ENCODE measurements at places on chromosomes 13 and 19.

GRCh38 chr13:98495627-98496478, 81.1 kb downstream of the STK24 start:
- no peak for DNase-seq

GRCh38 chr13:33612641-33613638, 205.0 kb upstream of the RFC3 start:
- DNase-seq, result no peak

DNA sequence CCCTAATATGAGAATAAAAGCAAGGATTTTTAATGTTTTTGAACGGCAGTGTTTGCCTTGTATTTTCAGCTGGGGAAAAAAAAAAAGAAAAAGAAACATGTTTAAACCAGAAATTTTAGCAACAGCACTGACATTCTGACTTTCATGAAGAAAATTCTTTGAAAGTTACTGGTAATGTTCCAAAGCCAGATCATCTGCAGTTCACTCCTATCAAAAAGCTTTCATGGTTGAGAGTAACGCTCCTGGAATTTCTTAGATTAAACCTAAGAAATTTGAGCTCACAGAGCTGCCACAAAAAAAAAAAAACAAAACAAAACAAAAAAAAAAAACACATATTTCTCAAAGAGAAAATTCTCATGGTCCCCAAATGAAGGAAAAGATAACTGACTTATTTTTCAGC, 1106.7 kb downstream of the EFNB2 start:
- no peak for DNase-seq

DNA sequence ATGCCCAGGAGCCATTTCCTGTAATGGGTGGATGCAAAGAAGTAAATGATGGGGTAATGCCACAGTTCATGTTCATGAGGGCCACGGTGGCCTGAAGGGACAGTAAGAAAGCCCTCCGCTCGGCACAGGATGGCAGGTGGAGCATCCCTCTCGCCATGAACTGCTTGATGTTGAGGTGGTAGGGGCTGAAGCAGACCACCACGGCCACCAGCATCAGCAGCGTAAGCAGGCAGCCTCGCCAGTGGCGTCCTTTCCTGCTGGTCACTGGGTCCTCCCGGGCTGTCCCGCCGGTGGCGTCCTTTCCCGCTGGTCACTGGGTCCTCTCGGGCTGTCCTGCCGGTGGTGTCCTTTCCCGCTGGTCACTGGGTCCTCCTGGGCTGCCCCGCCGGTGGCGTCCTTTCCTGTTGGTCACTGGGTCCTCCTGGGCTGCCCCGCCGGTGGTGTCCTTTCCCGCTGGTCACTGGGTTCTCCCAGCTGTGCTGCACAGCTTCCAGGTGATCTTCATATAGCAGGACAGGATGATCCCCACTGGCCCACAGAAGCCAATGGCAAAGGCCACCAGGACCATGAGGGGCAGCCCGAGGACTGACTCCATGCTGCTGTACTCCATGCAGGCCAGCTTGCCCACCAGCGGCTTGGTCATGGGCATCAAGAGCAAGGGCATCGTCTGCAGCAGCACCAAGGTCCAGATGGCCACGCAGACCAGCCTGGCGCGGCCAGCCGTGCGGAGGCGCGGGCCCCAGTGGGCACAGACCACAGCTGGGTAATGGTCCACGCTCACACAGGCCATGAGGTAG, 93.2 kb upstream of the TM9SF2 start:
- peak; percentile 67 for DNase-seq

DNA sequence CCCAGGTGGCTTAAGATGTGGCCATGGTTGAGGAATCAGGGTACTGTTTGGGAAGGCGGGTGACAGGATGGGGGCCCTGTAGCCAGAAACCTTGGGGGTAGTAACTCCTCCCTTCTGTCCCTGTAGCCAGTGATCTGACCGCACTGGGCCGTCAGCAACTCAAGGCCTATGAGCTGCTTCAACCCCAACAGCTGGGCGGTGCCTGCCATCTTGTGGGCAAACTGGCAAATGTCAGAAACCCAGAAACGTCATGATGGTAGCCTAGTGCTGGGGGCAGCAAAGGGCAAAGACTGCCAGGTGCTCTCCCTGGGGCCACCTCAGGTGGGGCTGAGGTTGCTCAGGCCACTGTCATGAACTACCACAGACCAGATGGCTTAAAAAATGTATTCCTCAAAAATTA, 3.5 kb downstream of the COPE start:
- DNase-seq, result no peak

DNA sequence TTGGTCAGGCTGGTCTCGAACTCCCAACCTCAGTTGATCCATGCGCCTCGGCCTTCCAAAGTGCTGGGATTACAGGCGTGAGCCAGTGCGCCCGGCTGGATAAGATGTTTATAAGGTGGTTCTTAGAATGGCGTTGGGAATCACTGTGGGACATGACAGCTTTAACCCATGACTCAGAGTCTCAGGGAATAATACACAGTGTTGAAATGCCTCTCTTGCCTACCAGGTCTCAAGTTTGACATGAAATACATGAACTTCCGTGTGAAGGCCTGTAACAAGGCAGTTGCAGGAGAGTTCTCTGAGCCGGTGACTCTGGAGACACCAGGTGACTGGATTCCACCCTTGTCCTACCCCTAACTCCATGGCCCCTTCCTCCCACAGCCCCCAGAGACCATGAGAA, 12.6 kb downstream of the FSD1 start:
- no peak for DNase-seq

GRCh38 chr13:49951754-49952535, 15.8 kb upstream of the SPRYD7 start:
- DNase-seq, result no peak

- DNase-seq, result no peak
Measured at GRCh38 chr13:54591540-54591939, 1562.9 kb downstream of the OLFM4 start.

GRCh38 chr13:21616880-21617279, 12.9 kb upstream of the MICU2 start:
- DNase-seq, result no peak

DNA sequence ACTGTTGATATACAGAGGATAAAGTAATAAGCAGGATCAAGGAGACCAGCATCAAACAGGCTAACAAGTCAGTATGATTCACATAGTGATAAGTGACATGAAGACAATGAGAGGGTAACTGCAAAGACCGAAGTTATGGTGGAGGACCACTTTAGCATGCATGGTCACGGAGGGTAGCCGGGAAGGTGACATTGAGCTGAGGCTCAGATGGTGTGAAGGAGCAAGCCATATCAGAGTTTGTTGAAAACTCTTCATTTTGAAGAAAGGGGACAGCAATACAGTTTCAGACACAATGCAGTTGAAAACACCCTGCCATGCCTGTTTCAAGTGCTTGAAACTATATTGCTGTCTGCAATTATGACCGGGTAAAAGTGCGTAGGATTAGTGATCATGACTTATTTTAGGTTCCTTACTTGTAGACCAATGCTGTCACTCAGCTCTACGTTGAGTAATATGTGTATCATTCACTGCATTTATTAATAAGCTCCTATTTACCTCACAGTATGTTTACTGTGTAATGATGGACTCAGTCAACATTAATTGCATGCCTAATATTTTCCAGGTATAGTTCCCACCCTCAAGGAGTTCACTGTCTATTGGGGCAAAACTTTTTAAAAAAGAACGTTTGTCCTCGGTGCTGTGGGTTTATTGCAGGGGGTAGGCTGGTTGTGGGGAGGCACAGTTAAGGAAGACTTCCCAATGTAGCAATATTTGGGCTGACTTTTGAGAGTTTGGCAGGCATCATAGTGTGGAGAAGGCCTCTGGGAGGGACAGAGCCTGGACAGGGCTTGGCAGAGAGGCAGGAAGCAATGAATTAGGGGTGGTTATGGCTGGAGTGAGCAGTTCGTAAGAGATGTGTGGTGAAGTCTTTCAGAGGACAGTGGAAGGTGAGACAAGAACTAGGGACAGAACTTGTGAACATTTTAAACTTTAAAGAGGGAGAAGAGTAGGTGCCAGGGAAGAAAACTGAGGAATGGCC, 3.2 kb downstream of the UBAC2 start:
- no peak for DNase-seq

- no peak for DNase-seq
Measured at GRCh38 chr19:32594021-32594420, 13.0 kb downstream of the PDCD5 start.

- DNase-seq, result no peak
Measured at GRCh38 chr13:93238711-93239110, 12.1 kb downstream of the GPC6 start.

- DNase-seq, result no peak
Measured at GRCh38 chr19:29537181-29537580, 11.4 kb downstream of the VSTM2B start.

DNA sequence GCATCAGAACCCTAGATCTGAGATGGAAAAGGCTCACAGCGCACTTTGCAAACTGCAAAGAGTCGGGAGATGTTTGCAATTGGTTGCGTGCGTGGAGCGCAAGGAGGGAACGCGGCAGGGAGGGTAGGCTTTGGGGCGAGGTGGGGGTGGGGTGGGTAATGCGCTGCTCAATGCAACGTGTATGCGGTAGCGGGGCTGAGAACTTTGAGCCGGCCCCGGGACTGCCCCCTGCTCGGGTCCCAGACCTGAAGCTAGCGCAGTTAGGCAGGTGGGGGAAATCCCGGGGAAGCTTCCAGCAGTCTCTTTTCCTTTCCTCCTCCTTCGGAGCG, 971 bp downstream of the FOSB start:
- DNase-seq, result no peak

DNA sequence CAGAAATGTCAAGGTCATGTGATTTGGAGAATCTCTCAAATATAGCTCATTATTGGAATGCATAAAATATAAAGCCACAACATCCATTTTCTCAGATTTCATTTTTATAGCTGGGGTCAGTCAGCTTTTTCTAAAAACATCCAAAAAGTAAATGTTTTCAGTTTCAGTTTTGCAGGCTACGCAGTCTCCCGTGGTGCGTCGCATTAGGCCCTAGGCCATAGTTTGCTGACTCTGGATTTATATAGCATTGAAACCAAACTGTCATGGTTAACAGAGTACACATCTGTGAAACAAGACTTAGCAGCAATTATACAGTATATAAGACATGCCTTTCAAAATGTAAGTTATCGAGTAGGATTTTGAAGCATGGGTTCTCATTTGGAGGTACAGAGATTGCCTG, 140.0 kb downstream of the IRS2 start:
- DNase-seq, result no peak

DNA sequence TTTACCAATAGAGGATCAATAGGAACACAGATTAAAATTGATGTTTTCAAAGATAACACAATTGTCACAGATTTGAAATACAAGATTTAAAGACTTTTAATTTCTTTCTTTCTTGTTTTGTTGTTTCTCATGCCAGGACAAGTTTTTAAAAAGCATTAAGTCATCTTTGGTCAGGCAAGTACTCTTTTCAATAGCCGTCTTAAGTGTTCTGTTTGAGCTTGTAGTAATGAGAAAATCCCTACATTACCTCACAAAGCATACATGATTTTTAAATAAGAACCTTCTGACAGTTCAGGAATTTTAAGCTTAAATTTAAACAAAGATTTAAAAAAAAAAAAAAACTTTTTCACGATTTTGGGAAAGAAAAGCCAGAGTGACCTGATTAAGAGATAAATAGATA, 216.3 kb upstream of the PRR20A start:
- no peak for DNase-seq

DNA sequence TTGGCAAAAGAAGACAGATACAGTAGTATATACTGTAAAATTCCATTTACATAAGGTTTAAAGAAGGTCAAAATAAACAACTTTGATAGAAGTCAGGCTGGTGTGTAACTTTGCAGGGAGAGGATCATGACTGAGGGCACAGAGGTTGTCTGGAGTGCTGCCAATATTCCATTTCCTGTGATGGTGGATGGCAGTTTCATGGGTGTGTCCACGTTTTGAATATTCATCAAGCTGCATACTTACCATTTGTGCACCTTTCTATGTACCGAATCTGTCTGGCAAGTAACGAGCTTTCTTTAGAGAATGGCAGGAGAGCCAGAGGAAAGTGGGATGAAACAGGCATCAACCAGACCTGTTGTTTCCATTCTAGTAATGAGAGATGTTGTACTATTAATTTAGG, 420.5 kb upstream of the HTR2A start:
- no peak for DNase-seq

DNA sequence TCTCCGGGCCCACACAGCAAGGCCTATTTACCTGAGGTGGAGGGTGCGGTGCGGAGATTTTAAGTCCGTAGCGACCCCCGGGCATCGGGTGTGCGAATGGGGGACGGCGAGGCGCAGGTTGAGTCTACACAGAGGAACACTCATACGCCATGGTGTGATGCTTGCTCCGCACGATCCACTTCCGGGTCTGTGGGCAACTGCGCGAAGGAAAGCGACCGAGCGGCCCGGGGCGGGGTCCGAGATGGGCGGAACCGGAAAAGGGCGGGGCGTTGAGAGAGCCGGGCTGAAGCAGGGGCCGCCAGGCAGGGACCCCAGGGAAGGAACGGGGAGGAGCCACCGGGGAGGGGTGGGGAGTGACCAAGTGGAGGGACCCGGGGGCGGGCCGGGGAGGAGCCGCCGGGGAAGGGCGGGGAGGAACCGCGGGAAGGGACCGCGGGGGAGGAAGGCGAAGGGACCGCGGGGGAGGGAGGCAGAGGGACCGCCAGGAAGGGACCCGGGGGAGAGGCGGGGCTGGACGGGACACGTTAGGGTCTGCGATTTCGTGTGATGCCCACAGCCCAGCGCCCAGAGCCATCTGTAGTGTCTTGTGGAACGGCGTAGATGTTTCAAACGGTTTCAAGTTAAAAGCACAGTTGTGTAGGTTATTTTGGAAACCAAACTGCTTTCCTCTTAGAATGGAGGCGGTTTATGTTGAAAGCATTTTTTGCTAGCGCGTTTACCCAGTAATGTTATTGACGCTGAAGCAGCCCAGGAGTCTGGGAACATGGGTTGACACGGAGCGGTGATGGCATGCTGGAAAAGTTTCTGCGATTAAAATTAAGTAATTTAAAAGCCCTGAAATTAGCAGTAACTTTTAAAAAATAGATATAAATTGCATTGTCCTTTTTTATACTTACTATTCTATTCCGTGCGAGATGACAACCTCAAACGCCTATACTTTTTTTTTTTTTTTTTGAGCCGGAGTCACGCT, at the start of gene ZNF160:
Gene ZNF160, minus strand, starts transcription at position 189 of the 970 bp plus-strand sequence. CDS start 17,146 bp downstream, outside the sequence.
- DNase-seq, result peak; percentile 99

- DNase-seq, result peak; percentile 86
Measured at GRCh38 chr19:12774588-12775555, at the start of gene HOOK2. TSS of gene HOOK2 (minus strand) at chr19:12775552. CDS start at chr19:12775449, 103 bp downstream.

Data from cardiac septum (tissue), 1 donor.